Nephron progenitor cell (in vitro differentiated cells): ENCODE measurements at places on chromosomes 16 and 17.

DNA sequence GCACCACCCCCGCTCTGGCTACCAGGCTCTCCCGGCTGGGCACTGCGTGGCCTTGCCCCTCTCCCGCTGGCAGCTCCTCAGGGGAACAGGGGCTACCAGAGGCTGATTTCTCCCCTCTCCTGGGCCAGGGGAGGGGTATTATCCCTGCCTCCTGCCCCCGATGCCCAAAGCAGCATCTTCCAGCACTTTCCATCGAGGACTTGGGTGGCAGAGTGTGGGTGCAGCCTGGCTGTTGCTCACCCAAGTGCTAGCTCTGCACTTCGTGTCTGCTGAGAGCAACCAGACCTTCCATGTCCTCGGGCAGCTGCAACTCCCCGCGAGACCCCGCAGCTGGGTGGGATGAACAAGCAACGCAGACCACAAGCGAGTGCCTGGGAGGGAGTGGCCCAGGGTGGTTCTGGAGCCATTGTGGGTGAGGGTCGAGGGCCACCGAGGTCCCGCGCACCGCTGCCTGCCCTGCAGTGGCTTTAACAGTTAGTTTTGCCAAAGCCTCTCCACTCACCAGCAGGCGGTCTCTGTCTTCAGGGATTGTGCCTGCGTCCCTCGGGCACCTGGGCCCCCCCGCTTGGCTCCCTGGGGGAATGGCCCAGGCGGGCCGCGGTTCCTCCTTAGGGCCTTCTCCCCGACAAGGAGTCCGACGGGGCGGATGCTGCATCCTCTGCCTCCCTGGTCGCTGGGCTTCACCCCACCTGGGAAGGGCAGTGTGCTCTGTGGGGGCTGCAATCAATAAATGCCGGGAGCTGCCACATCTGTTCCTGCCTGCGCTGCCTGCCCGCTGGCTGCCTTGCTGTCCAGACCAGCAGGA is 8.4 kb downstream of the SLC25A10 start:
- no peak for DNase-seq

DNA sequence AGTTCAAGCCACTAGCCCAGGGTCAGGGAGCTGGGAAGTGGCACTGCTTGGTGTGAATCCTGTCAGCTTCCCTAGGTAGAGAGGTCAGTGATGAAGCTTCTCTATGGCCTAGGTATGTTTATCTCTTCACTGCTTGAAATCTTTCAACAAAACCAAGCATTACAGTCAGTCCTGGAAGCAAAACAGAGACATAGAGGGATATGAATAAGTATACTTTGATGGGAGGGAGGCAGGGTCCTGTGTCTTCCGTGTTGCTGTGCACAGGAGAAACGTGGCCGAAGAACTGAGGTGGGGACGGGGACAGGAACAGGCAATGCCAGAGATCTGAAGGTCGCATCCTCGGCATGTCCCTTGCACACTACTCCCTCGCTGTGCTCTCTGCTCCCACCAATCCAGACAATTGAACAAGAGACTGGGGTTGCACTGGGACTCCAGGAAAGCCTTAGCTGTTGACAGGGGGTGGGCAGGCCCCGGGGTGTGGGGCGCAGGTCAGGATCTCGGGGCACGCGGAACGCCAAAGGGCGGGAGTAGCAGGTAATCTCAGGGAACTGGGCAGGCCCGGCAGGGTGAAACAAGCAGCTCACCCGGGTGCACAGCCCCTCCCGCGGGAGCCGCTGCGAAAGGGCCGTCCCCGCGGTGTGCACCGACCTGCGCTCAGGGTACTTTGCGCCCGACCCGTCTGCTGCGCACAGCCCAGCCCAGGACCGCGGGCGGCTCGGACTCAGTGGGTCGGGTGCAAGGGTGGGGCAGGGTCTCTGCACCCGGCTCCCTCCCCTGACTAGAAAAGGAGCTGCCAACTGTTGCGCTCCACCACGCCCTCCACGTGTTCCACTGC is at the start of gene MT1H:
TSS of gene MT1H (plus strand) at position 810 of the 835 bp plus-strand sequence. CDS start 71 bp downstream, outside the sequence.
- DNase-seq = no peak

GRCh38 chr17:76104140-76104895 is 731 bp upstream of the EXOC7 start:
- DNase-seq = no peak

- DNase-seq = no peak
Measured at GRCh38 chr17:80605326-80606066, 60.9 kb downstream of the RPTOR start.

GRCh38 chr17:47982645-47983390 is 11.9 kb downstream of the CDK5RAP3 start:
- no peak for DNase-seq
